CD8-positive, alpha-beta memory T cell (primary cell): ENCODE measurements at places on chromosomes 1 and 21.

DNA sequence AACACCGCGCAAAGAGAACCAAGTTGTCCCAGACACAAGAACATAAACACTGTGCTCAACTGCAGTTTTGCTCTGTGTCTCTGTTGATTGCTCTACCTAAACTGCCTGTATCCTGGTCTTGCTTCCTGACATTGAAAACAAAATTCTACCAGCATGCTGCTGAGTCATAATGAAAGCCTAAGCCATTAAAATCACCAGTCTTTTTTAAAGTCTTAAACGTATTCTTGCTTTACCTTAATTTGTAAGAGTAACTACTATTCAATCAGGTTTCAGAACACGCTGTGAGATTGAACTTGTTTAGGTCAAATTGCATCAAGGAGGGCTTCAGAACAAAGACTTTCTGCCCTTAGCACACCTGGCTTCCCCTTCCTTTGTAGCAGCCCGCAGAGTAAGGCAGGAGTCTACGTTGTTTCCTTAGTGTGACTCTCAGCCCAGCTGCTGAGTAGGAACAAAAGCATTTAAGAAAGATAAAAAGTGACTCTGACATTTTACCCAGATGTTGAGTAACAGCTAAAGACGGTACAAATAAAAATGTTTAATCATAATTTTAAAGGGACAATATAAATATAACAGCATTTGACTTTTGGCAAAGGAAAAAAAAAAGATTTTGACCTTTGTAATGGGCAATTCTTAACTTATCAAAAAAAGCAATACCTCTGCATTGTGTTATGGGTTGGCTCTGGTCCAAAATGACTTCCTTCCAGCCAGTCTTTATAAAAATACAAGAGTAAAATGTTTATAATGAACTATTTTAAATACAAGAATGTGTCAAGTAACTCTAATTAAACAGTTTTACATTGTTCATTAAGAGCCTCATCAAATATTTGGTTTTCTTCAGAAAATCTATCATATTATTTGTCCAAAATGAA is 186.9 kb upstream of the ADGRL4 start:
- DNase-seq = no peak

DNA sequence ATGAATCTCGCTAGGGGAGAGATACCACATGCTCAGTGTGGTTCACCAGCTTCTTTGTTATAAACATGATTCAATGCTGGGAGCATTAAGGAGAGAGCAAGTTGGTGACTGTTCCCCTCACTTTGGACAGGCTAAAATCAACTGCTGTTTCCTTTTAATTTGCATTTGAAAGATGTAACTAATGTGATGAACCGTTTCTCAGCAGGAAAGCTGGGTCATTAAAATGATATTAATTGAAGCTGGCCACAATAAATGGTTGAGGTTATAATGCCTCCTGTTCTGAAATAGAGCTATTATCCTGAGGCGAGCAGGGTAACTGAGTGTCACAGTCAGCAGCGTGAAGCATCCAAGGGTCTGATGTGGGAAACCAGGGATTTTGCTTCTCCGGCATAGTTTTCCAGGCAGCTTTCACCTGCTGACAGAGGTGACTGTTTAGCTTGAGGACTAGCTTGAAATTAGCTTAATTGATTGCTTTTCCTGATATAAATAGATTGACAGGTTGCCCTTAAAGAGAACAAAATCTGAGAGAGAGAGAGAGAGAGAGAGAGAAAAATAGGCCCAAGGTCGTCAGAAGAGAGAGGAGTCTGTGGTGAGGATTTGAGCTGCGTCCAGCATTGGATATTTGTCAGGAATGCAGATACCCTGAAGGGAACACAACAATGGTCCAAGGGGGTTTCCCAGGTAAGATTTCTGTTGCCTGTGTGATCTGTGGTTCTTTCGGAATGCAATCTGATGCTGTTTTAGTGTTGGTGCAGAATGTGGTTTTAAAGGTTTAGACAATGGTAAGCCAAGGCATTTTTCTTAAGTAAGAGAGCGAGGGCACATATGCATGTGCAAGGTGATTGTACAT is 209.7 kb downstream of the PATJ start:
- no peak for DNase-seq

DNA sequence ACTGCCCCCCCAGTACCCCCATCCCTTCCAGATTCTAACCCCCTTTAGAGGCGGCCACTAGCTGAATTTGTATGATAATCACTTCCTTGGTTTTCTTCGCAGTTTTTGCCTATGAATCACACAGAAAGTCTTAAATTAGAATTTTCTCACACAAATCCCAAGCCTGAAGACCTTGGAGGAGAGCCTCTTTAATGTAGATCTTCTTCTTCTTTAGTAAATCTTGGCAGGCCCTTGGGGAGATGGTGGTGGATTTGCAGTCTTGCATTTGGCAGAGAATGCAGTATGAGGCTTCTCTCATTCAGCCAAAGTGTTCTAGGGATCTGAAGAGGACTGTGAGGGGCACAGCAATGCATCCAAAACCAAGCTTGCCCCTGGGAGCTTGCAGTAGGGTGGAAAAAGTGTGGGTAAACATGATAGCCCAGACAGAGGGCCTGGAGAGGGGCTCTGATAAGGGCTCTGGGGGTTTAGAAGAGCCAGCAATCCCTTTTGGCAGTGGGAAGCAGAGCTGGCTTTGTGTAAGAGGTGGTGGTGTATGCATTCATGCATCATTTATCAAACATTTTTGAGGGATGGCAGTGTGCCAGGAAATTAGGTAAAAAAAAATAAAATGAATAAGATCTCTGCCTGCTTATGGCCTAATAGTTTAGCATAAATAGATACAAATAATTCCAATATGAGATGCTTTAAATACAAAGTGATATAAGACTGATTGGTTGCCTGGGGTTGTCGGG is 7.7 kb upstream of the CDC42 start:
- DNase-seq = no peak

DNA sequence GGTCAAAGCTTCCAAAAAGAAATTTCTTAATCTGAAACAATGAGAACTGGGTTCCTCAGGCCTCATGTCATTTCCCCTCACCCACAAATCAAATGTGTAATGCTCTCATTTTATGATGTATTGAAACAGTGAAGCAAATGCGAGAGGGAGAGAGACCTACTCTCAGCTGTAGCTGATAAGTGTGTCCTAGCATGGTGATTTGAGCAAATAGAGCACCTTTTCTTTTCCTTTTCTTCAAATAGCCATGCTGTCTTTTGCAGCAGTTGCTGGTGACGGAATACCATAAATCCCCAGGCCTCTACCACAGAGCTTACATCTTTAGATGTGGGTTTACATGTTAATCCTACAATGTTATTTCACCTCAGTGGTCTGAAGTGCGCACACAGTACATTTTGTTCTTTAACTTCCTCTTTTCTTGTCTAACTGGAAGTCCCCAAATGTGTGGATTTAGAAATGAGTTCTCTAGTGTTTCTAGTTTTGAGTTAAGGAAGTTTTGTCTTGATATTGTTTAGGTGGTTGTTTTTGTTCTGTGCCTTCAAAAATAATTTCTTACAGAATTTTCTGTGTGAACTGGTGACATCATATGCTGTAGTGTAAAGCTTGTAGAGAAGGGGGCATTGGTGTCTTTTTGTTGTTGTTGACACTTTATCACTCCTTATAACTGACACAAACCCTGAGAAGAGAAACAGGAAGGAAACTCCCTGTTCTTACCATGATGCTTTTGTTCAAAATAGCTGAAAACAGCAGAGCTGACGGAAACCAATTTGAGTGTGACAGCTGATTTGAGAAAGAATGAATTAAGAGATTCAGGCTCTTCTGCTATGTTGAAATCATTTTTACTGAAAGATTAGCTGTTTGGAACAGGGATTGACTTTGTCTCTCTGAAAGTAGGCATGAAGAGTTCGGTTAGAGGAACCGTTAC is 12.2 kb downstream of the SMAP2 start:
- peak; percentile 38 for DNase-seq

GRCh38 chr21:35041881-35042280 is 7.2 kb downstream of the RUNX1 start:
- DNase-seq = no peak

DNA sequence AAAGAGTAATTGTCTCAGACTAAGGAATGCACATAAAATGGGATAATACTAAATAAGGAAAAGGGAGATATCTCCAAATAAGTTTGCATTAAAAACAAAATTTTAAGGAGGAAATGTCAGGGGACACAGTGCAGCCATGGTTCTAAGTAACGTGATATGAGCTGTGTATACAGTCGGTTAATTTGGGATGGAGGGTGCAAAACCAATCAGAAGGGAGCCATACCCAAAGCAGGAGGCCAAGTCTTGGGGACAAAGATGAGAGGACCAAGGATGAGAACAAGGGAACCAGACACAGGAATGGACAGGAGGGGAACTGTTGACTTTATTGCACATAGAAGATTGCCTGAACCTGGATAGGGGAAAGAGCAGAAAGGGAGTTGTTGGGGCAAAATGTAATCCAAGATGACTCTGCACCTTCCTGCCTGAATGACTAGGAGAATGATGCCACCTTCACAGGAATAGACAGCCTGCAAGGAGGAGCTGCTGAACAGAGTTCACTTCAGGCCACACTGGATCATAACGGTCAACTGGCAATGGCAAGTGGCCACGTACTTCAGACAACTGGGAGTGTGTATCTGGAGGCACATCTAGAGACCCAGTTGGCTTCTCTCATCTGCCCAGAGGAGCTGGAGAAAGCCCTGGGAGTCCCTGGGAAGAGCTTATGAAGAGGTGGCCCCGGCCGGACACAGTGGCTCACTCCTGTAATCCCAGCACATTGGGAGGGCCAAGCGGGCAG is 22.0 kb upstream of the BOLA1 start:
- DNase-seq = no peak
